NCI-H82 (cell line): ENCODE measurements at places on chromosomes 6 and 20.

GRCh38 chr6:23003671-23004467 is 434.5 kb downstream of the HDGFL1 start:
- DNase-seq = peak; percentile 86

DNA sequence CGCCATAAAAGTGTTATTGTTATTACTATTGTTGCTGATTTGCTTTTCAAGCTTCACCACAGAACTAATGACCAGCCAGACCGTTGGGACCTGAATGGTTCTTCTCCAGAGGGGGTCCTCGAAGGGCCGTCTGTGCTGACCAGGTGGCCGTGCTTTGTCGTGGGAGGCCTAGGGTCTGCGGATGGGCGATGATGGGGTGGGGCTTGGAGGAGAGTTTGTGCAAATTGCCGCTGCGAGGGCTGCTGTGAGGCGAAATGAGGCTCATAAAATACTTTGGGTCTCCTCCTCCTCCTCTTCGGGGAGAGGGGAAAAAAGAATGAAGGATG is 6.0 kb upstream of the ZBTB22 start:
- no peak for DNase-seq

- no peak for DNase-seq
Measured at GRCh38 chr20:56373942-56374341, 15.2 kb downstream of the FAM210B start.

DNA sequence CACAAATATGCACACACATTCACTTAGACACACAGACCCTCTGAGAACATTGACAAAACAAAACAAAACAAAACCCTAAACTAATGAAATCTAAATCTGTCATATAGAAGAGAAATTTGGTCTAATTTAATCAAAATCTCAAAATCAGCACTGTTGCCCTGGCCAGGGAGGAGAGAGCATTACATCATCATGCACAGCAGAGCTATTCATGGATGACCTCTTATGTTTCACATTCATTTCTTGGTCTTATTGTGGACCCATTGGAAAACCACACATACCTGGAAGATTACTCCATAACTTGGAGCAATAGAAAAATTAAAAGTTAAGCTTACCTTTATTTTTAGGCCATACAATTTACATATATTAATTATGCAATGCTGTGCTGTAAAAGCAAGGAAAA is 1223.6 kb upstream of the GJE1 start:
- DNase-seq = no peak

- peak; percentile 84 for DNase-seq
Measured at GRCh38 chr6:1604158-1605003, 5.3 kb upstream of the FOXC1 start.

- DNase-seq = no peak
Measured at GRCh38 chr6:37867756-37868446, 48.4 kb downstream of the ZFAND3 start.

DNA sequence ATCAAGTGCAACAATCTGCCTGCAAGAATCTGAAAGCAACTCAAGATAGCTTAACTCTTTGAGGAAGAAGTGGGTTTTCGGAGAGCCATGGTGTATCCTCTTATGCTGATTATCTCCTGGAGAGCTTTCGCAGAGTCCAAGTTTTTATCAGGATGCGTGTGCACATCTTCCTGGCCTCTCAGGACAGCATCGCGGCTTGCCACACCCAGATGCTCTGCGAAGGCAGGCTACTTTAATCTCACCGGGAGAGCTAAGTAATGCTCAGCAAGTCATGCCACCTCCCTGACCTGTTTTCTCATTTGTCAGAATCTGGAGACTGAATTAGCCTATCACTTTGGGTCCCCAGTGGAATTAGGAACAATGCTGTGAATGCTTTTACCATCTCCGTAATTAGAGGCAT is 52.9 kb downstream of the TTI1 start:
- peak; percentile 65 for DNase-seq

DNA sequence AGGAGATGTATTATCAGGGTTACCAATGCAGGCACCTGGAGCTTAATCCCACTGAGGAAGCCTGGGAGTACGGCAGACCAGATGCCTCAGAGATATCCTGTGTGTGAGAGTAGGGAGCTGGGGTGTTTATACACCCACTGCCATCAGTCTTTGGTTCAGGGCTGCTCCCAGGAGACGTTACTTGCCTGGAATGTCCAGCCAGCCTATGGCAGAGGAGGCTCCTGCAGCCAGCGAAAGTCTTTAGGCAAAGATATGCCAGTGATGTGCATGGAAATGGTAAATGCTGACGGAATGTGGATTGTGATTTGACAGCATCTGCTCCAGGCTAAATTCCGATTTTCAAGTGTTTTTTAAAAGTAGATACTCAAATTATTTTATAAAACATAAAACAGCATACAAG is 282.0 kb downstream of the BTBD3 start:
- peak; percentile 53 for DNase-seq

DNA sequence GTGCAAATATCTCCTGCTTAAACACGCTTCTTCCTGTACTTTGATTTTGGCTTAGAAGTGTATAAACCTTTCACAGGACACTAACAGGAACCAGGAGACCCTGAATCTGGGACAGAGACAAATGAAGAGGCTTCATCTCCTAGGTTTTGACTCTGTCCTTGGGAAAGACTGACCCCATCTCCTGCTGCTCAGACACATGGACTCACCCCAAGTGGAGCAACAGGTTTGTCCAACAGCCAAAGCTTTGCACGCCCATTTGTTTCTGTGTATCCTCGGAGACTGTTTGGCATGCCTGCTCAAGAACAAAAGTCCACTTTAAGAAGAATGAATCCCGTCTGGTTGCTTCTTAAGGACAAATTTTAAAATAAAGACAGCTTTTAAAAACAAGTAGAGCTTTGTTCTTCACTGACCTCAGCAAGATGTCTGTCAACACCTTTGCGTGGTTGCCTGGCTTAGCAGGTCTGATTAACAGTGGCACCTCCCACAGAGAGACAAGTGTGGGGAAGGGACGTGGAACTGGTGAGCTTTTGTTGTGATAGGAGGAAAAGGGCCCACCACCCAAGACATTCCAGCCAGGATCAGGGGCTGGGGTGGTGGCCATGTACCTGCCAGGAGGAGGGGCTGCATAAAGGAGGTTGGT is 202.6 kb downstream of the SOD2 start:
- no peak for DNase-seq

- DNase-seq = no peak
Measured at GRCh38 chr20:57913156-57913930, 203.5 kb upstream of the PMEPA1 start.

DNA sequence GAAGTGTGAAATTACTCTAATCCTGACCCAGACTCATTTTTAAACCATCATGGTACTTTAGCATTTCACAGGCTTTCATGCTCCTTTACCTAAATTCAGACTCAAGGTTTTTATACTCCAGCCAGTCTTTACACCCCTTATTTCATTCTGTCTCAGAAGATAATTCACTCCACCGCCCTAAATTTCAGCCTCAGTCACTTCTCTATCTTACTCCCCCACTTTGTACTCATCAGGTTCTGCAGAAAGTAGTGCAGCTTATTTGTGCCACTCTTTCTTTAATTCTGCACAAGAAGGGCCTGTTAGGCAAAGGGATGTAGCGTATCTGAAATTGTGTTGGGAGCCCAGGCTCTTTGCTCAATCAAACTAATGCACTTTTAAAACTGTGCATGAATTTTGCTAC is 205.5 kb downstream of the ARHGAP18 start:
- DNase-seq = no peak

GRCh38 chr20:19024296-19025035 is 188.0 kb upstream of the SLC24A3 start:
- no peak for DNase-seq

GRCh38 chr6:106446287-106446885 is 85.9 kb downstream of the CRYBG1 start:
- peak; percentile 7 for DNase-seq

DNA sequence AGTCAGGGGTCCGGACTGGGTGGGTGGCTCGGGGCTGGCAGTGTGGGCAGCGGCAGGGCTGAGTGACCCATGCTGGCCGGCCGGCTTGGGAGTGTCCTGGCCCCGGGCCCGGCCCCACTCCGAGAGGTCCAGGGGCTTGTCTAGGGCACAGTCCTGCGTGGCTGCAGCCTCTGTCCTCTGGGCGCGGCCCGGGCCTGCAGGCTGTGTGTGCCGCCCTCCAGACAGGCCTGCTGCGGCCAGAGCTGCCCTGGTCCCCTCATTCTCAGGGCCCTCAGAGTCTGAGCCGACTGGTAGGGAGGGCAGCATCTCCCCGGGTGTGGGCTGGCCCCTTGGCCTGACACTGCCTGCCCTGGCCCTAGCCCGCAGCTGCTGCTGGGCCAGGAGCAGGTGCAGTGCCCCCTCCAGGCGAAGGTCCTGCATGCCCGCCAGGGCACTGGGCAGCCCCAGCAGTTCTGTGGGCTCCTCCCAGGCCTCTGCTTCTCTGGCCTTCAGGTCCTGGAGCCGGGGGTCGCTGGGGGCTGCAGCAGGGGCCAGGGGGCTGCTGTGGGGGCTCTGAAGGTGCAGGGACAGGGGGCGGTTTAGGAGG is 6.9 kb upstream of the CABLES2 start:
- no peak for DNase-seq

- no peak for DNase-seq
Measured at GRCh38 chr6:106735136-106735633, 105.8 kb downstream of the QRSL1 start.

DNA sequence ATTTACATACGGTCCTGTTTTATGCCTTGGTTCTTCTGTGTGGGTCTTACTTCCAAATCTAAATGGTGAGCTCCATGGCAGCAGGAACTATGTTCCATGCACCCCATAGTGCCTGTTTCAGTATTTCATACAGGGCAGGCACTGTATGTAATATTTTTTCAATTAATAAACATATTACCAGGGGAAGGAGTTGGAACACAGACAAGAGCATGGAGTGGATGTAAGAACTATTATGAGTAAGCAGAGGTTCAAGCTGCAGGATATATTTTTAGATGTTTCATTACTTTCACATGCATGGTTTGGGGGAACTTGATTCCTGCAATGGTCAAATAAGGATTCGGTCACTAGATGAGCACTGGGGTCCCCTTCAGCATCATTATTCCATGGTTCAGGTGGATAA is 108.3 kb downstream of the KIF13A start:
- DNase-seq = no peak

DNA sequence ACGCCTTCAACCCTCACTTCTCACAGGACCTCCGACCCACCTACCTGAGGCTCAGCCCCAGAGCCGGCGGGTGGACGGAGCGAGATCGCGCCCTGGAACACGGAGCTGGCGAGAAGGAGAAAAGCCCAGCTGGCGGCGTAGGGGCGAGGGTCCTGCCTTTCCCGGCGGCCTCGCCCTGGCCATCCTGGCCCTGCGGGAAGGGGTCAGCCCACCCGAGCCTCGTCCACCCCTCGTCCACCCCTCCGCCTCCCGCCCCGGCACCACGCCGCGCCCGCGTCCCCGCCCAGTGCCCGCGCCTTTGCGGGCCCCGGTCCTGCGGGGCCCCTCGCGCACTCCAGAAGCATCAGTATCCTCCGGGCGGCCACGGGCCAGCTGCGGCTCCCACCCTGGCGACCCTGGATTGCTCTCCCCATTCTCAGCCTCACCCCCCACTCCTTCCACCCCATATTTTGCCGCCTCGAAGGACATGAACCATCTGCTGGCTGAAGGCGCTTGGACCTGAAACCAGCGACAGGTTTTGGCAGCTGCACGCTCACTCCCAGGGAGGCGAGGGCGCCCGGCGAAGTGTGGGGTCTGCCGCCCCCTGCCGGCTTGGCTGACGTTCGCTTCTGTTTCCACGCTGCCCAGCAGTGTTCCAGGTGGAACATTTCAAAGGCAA is 65.1 kb downstream of the PLG start:
- DNase-seq = peak; percentile 86

DNA sequence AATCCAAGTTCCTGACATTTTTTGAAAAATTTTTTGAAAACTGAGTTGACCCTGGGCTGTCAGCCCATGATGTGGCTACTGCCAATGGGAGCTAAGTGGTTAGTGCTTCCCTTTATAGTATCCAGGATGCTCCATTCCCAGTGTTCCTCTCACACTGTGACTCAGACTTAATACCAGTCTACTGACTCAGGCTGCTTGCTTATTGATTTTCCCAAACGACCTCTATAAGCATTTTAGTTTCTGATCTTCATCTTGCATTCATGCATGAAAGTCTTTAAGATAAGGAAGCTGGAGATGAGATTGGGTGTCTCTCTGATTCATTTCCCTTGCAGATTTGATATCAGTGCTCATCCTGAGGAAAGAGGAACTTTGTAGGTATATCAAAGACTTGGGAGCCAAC is 560.0 kb downstream of the TBC1D32 start:
- DNase-seq = no peak

- DNase-seq = peak; percentile 59
Measured at GRCh38 chr6:43900916-43901732, 131.1 kb downstream of the VEGFA start.

DNA sequence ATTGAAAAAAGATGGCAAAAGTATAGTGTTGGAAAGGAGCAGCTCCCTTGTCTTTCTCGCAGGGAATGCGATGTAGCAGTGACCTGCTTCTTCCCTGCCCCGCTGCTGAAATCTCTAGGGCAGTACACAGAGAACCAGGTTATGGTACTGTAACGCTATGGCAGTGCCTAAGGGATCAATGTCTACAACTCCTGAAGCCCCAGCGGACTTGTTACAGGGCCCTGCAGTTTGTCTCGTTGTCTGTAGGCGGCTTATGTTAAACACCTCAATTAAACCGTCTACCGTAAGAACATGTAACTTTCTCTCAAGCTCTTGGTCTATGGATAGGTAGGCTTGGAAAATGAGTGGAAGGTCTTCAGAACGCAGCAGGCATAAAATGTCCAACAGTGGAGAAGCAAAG is 44.8 kb upstream of the SLC17A4 start:
- DNase-seq = no peak

DNA sequence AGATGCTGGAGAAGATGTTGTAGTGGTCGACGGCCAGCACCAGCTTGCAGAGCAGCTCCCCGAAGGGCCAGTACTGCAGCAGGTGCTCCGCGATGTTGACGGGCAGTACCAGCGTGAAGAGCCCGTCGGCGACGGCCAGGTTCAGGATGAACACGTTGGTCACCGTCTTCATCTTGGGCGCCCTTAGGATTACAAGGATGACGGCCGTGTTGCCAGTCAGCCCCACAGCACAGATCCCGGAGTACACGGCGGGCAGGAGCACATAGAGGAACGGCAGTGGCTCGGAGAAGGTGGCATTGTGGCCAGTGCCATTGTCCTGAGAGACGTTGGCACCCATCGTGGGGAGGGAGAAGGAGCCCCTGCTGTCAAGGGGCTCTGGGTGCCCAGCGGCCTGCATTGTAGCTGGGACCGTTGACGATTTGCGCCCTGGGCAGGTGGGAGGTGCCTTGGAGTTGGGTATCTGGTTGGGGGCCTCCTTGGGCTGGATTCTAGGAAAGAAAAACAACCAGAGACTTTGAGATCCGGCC is 867 bp downstream of the NPBWR2 start:
- DNase-seq = no peak

DNA sequence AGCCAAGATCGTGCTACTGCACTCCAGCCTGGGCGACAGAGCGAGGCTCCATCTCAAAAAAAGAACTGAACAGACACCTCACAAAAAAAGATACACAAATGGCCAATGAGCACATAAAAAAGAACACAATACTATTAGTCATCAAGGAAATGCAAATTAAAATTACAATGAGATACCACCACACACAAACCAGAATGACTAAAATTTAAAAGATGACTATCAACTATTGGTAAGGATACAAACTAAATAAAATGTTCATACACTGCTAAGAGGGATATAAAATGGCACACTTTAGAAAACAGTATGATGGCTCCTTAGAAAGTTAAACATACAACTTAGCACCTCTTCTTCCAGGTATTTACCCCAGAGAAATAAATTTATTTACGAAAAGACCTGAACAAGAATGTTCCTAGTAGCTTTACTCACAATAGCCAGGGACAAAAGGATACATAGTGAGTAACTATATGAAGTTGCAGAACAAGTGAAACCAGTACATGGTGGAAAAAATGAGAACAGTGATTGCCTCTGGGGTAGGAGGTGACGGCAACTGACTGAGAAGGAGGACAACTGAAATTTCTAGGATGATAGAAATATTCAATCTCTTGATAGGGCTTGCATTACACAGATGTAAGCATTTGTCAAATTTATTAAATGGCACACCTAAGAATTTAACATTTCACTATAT is 53.2 kb downstream of the FAM8A1 start:
- no peak for DNase-seq
